ENCODE measurements at places on chromosomes 12 and 14.

DNA sequence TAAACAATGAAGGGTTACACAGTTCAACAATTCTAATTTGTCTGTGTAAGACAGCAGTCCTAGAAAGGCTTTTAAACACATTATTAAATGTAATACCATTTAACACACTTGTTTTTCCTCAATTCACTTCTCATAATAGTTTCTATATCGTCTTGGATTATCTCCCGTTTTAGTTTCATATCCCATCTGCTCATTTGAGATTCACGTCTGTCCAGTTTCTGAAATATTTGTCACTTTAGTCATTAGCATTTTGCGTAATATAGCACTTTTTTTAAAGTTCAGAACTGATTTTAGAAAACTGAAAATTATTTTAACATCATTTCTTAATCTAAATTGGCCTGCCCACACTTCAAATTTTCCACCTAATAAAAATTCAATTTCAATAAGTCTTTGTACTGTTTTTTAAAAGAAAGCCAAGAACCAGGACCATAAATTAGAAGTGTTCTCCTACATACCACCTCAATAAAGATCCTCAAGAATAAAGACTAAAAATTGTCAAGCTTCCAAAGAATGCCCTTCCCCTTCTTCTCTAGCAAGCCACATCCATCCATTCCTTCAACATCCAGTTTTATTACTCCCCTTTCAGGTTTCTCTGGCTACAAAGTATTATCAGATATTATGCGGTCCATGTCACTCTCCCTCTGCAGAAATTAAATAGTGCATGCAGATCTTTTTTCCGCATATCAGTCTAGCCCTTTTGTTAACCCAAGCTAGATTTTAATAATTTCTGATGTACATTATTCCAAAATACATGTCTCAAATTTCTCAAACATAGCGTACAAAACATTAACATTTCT lies 11.9 kb downstream of the MED13L start:
- no peak for DNase-seq

DNA sequence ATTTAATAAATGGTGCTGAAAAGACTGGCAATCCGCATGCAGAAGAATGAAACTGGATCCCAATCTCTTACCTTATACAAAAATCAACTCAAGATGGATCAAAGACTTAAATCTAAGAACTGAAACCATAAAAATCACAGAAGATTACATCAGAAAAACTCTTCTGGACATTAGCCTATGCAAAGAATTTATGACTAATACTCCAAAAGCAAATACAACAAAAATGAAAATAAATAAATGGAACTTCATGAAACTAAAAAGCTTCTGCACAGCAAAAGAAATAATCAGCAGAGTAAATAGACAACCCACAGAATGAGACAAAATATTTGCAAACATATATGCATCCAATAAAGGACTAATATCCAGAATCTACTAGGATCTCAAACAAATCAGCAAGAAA lies 14.3 kb upstream of the CLEC1A start:
- DNase-seq = no peak

DNA sequence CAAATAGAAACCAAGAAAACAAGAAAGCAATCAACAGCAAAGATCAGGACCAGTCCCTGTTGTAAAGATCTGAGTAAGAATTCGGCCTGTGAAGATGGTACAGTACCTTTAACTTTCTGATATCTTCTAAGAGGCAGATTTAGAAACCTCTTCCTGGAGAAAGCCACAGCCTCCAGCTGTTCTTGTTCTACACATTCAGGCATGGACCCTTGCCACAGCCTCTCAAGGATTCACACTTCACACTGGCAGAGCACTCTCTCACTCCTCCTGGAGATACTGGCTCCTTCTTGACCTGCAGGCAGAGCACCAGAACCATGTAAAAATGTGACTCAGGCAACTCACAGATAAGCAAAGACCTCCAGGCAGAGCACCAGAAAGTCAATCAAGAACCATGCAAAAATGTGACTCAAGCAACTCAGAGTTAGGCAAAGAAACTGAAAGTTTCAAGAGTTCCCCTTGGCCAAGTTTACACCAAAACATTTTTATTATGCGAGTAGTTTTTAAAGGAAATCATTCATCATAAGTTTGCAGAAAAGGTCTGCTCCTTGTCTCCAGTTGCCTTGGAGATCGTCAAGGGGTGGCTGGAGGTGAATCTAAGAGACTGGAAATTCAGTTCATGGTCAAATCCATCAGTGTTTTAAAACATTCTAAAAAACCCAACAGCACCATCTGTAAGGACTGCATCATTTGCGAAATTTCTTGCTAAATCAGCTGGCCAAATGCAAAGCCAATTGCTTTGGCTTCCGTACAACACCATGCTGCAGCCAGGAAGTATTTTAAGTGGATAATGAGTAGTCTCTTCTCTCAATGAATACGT lies 119.3 kb upstream of the MDM1 start:
- DNase-seq = no peak

DNA sequence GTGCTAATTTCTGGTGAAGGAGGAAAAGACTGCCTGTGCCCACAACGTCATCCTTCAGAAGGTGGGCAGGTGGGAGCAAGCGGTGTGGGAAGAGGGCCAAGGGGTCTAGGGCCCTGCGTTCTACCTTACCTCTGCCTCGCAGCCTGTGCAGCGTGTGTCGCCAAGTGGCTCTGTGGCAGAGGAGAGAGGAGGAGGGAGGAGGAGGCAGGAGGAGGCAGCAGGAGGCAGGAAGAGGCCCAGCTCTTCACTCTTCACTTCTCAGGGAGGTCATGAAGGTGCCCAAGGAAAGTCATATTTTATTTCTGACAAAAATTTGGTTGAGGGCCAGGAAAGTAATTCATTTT lies 177.9 kb downstream of the MYRFL start:
- no peak for DNase-seq

- no peak for DNase-seq
Measured at GRCh38 chr14:64806202-64806861, 73.4 kb downstream of the SPTB start.
